ENCODE measurements at places on chromosomes 13 and 19.

- DNase-seq, result no peak
Observed at GRCh38 chr13:110636701-110637201, 21.4 kb downstream of the NAXD start.

DNA sequence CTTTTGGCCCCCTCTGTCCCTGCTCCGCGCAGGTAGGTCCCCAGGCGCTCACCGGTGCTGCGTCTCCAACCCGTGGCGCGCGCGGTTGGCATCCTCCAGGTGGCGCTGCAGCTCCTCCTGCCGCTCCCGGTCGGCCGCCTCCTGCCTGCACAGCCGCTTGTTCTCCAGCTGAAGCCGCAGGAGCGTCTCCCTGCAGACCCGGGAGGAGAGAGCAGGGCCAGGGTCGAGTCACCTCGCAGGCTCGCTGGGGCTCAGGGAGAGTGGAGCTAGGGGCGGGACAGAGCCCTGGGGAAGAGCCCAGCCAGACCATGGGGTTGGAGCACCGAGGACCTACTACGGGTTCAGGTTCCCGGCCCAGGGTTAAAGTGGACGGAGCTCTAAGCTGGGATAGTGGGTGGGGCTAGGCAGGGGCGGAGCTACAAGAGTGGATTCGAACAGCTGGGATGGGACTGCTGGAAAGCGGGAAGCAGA lies 9.3 kb downstream of the HOOK2 start:
- peak; percentile 88 for DNase-seq

DNA sequence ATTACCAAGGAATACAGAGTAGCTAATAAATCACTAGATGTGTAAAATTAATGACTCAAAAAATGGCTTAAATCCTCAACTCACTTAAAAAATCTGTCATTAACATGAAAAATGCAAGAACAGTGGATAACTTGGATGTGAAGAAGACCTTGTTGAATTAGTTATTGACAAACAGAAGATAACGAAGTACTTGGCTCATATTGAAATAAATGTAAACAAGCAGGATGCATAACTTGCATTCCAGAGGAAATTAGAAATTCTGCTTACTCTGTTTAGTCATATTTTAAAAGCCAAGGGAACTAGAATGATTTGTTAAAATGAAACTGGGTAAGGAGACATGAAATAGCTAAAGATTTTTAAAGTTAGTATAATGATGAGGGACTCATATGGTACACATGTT lies 1812.2 kb downstream of the PCDH9 start:
- no peak for DNase-seq

- DNase-seq, result no peak
Observed at GRCh38 chr19:37969695-37970094, 62.7 kb downstream of the SIPA1L3 start.

DNA sequence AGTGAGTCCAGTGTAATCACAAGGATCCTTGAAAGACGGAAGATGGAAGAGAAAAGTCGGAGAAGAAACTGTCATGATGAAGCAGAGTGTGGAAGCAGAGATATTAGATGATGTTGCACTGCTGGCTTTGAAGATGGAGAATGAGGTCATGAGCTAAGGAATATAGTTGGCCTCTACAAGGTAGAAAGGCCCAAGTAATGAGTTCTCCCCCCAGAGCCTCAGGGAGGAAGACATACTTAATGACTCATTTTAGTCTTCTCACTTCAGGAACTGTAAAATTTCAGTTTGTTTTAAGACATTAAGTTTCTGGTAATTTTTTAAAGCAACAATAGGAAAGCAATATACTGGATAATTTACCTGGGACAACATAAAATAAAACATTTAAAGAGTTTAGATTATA lies 1331.5 kb upstream of the PCDH20 start:
- no peak for DNase-seq

- no peak for DNase-seq
Observed at GRCh38 chr13:31818236-31818635, 78.9 kb downstream of the RXFP2 start.

DNA sequence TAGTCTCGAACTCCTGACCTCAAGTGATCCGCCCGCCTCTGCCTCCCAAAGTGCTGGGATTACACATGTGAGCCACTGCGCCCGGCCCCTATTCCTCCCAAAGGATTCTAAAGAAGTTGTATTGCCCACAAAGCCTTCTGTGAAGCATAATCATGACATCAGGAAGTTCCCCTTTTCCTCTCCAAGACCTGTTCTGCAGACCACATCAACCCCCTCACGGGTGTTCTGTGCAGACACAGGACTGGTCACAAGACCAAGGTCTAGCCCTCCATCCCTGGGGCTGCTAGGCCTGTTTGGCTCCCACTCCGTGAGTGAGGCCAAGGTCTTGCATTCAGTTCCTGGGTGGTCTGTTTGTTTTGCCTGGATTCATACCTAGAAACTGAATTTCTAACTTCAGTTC lies 178.1 kb downstream of the FLT1 start:
- no peak for DNase-seq

- no peak for DNase-seq
Observed at GRCh38 chr13:102643656-102644055, 46.9 kb downstream of the TPP2 start.

- no peak for DNase-seq
Observed at GRCh38 chr19:51018745-51019543, 565 bp downstream of the KLK10 start.

DNA sequence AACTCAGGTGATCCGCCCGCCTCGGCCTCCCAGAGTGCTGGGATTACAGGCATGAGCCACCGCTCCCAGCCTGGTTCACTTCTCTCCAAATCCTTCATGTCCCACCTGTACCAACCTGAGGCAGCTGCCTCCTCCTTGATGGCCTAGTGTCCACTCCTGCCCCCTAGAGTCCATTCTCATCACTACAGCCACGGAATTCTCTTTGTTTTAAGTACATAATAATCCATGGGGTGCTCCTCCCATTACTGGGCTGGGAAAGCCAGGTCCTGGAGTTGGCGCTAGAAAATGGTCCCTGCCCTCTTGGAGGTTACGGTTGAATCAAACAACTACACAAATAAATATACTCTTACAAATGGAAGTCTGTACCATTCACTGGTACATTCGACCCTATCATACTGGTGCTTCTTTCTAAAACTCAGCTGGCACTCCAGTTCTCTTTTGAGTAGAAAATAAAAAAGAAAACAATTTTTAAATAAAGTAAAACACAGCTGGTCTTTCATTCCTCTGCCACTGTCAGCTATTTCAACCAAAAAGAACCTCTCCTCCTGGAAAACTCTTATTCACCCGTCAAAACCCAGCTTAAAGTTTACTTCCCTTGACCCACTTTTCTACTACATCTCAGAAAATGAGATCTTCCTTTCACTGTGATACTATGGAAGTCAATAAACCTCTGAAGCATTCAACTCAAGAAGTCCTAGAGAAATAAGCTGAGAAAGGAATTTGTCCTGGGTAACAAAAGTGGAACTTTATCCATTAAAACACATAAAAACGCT lies 22.4 kb upstream of the ARHGEF18 start:
- DNase-seq, result no peak

DNA sequence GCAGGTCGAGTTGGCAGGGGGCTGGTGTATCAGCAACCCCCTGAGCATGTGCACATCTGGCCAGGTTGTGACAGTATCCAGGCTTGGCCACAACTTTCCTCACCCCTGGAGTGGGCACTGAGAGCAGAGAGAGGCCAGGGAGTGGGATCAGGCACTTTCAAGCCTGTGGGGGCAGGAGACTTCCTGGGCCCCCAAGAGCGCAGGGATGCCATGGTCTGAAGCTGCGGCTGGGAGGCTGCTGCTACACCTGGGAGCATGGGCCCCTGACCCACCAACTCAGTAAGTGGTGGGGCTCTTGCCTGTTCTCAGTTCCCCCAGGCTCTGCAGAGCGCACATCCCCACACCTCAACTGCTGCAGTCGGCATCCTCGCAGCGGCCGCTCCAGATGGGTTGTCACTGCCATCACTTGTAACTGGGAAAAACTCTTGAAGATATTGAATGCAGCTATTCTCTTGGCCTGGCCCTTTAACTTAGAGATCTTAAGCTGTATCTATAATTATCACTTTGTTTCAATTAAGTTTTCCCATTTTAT lies 245.4 kb upstream of the SLITRK1 start:
- DNase-seq, result no peak

- DNase-seq, result no peak
Observed at GRCh38 chr13:40679480-40679985, 13.1 kb upstream of the FOXO1 start.

GRCh38 chr13:58843567-58843966 lies 1212.0 kb downstream of the PCDH17 start:
- no peak for DNase-seq

DNA sequence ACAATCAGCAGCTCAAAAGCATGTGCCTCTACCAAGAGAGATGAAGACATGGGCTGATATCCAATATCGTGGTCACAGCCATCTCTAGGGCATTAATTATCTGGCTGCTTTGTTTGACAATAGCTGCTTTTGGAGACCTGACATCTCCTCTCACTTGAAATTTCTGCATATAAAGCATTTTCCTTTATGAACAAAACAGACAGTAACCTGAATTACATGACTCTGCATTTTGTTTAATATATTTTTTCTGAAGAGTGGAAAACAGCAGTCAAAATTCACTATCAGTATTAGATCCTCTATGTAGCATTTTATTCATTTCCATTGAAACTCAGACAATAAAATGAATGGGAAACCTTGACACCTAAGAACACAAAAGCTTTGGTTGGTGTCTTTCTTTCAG lies 42.4 kb upstream of the ESD start:
- DNase-seq, result no peak

Data from naive thymus-derived CD8-positive, alpha-beta T cell (primary cell).